ENCODE measurements at places on chromosomes 4 and X.

- DNase-seq = no peak
These were observed 28.0 kb downstream of the RIPPLY1 start for GRCh38 chrX:106875151-106875550.

GRCh38 chrX:45710081-45710801, 509.6 kb upstream of the DIPK2B start:
- no peak for DNase-seq

GRCh38 chr4:11134705-11135104, 294.0 kb downstream of the HS3ST1 start:
- DNase-seq = no peak

DNA sequence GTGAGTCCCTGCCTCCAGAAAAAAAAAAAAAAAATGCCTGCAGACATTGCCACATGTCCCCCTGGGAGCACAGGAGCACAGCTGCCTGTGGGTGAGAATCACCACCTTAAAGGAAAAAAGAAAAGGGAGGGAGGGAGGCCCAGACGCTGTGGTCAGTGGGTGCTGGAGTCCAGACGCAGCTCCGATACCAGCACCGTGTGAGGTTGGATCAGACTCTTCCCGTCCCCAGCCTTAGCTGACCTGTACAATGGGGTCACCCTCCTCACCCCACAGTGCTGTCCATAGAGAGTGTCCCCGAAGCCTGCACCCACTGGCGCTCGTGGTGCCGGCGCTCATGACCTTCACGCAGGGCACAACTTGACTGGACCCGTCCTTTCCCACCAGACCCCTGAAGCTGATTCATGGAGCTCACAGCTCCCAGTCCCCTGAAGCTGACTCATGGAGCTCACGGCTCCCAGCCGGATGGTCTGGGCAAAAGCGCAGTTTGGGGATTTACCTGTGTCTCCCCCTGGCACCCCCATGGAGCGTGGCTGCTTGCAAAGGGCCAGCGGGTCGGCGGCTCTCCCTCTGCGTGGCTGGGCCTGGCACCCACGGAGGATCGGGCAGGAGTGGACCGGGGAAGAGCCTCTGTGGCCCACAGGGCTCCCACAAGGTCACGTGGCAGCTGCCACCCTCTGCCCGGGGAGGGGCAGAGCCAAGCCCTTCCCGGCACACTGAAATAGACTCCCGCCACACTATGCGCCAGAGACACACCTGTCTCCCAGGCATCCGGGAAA, 31.4 kb downstream of the ABLIM2 start:
- DNase-seq = no peak

DNA sequence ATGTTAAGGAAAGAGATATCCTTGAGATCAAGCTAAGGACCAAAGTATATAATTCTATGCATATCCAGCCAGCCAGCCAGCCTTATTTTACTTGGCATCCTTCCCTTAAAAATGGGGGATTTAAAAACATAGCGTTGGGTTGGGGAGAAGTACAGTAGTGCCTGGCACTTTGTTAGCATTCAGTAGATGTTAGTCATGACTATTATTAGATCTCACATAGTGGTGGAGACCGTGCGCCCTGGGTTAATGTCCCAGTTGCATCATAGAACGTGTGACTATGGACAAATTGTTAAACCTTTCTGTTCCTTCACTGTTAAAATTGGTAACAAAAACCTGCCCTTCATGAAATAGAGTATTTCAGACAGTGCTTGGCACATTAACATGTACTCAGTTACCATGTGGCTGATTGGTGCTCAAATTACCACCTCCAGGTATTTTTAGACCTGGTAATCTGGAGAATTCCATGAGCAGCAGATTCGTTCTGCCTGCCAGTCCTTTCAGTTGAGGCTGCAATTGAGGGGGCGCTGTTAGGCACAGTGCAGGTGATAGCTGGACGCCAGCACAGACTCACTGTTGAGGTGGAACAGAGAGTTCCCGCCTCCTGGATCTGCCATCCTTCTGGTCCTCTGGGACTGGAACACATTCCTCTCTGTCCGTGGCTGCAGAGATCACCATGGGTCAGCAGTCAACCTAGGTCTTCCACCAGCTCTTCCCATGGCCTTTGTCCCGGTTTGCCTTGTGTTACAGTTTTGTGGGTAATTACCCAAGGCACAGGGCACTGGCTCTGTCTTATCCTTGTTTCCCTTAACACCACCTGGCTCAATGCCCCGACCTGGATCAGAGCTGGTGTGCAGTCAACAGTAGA, 31.7 kb downstream of the RBBP7 start:
- no peak for DNase-seq

GRCh38 chr4:69849297-69849696, 10.6 kb downstream of the SULT1E1 start:
- no peak for DNase-seq

DNA sequence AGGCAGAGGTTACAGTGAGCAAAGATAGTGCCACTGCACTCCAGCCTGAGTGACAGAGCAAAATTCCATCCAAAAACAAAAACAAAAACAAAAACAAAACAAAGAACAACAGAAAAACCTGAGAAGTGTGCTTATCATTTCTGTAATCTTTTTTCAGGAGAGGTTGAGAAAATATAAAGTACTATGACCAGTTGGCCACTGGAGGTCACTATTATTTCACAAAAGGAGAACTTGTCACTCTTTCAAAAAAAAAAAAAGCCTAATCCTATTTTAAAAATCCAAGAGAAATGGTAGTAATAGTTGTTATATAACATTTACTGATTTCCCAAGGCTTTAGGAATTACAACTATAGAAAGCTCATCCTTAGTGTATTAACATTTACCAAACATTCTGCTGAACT, 24.9 kb upstream of the RNF150 start:
- DNase-seq = no peak

GRCh38 chr4:31081366-31081765, 361.2 kb downstream of the PCDH7 start:
- no peak for DNase-seq

DNA sequence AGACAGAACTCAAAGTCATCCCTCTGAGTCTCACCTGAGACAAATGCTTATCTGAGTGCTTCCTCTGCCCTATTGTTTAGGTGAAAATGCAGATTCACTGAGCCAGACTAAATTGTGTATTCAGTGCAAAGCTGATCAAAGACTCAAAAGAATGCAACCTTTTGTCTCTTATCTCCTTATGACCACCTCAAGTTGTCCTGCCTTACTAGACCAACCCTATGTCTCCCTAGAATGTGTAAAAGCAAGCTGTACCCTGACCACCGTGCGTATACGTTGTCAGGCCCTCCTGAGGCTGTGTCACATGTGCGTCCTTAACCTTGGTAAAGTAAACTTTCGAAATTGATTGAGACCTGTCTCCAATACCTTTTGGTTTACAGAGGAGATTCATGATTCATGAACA, 63.6 kb upstream of the SH3RF1 start:
- DNase-seq = no peak
